ENCODE measurements at places on chromosomes 5 and 9. TPM values are rescaled to one million over a fixed set of nuclear protein-coding genes. Genes with fewer than 3 reads are reported as not detected.

GRCh38 chr5:444226-444625 lies 1.2 kb downstream of the EXOC3 start:
- no peak for DNase-seq

DNA sequence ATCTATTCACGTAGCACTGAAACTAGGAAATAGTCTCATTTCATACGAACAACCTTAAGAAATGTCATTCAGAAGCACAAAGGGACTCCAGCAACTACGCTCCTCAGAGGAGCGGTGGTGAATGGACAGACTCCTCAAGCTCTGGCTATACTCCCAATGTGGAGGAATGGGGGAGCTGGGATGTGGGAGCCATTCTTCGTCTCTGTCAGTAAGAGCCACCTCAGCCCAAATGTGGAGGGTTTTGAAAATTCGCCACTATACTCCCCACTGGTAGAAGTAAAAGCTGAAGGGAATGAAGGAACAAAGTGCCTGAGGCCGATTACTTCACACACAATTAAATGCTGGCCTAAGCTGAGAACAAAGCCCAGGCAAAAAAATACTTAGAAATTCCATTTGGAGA lies 96.3 kb downstream of the ADAMTS12 start:
- no peak for DNase-seq

DNA sequence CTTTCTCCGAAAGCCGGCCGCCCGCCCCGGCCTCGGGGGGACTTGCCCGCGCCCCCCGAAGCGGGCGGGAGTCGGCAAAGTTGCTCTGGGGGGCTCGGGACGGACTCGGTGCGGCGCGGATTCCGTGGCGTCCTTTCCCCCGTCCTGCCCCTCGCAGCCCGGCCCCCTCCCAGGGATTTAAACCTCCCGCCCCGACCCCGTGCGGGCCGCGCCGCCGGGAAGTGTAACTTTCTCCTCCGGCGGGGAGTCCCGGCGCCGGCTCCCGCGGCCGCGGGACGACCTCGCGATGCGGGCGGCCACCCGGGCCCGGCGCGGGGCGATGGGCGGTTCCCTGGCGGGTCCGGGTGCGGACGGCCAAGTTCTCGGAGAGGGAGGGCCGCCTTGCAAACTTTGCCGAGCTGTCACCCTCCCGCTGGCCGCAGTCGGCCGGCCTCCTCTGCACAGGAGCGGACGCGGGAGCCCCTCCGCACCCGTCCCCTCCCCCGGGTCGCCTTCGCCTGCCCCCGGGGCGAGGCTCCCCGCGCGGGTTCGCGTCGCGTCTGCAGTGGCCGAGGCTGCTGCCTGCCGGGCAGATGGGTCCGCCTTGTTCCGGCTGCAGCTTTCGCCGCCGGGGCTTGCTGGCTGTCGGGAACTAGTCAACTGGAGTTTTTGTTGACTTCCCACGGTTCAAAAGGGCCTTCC lies 732 bp downstream of the PBX3 start:
- peak; percentile 27 for DNase-seq

- DNase-seq = no peak
These were observed 612.6 kb downstream of the PSAT1 start for GRCh38 chr9:78909566-78909965.

- no peak for DNase-seq
These were observed 160.8 kb upstream of the MAP1B start for GRCh38 chr5:71946343-71947030.

DNA sequence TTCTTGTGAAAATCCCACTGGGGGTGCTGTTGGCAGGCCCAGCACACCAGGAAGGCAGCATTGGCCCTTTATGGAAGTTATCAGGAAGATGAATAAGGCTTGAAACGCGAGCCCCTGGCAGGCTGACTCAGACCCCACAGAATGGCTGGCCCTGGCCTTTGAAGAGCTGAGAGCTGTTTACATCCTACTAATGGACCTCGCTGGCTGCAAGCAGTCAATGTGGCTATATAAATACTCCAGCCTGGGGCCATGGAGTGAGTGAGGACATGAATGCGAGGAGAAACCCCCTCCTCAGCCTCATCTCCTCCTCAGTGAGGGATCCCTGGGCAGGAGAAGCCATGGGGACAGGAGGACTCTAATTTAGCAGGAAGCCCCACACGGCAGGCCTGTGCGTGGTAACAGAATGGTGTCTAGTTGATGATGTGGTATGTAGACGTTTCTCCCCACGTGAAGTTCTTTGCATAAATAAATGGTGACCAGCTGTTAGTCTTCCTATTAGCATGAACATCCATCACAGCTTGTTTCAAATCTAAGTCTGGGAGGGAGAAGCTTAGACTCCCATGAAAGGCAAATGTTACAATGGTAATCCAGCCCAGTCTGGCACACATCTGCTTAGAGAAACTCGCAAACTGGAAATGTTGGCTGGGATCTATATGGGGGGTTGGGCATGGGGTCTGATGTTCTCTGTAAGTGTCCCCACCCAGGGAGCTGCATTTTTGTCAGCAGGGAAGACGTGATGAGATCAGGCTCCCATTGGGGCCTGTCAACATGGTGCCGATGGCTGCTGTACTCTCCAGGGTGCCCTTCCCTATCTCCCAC lies 175.1 kb upstream of the PITX1 start:
- DNase-seq = no peak

- no peak for DNase-seq
These were observed 393.7 kb downstream of the CDK5RAP2 start for GRCh38 chr9:120186276-120186675.

GRCh38 chr9:81119591-81119990 lies 569.8 kb downstream of the TLE1 start:
- DNase-seq = no peak

- DNase-seq = no peak
These were observed 180.3 kb upstream of the GHR start for GRCh38 chr5:42242881-42243485.

DNA sequence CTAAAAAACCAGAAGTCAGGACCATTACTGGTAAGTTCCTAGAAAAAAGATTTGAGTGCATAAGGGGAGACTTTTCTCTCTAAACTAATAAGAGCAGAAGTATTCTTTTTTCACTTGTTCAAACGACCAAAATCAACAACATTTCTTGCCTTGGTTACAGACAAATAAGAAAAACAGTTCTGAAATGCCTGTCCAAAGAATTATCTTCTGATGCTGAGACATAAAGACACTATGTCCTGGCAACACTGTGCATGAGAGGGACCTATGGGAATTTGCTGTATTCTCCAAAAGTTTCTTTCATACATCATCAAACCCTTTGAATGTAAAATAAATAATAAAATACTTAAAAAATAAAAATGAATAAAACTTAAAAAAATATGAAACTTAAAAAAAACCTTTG lies 50.4 kb downstream of the ZNF474 start:
- DNase-seq = no peak

Gene MSMP
- total RNA-seq = 0.41 TPM

Gene CCIN
- total RNA-seq = not detected

Gene VCP
- total RNA-seq = 366 TPM

Gene GPR151
- not detected for total RNA-seq
